ENCODE measurements at places on chromosomes 13 and 19.

DNA sequence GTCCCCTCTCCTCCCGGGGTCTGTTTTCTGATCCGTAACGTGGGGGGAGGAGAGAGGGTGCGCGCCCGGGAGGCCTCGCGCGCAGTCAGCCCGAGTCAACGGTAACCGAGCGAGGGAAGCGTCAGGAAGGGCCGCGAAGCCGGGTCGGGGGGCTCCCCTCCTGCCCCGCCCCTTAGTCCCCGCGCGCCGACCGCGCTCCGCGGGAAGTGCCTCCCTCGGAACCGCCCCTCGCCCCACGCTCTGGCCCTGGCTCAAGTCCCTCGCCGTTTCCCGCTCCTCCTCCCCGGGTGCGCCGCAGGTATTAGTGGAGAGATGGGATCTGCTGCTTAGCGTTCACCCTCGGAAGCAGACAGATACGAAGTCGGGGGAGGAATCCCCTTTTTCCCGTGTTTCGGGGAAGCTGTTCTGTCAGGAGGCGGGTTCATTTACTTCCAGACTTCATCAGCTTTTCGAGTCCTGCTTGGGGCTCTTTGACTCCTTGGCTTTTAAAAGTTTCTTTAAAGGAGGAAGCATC lies 770 bp downstream of the HNRNPM start:
- DNase-seq = no peak

DNA sequence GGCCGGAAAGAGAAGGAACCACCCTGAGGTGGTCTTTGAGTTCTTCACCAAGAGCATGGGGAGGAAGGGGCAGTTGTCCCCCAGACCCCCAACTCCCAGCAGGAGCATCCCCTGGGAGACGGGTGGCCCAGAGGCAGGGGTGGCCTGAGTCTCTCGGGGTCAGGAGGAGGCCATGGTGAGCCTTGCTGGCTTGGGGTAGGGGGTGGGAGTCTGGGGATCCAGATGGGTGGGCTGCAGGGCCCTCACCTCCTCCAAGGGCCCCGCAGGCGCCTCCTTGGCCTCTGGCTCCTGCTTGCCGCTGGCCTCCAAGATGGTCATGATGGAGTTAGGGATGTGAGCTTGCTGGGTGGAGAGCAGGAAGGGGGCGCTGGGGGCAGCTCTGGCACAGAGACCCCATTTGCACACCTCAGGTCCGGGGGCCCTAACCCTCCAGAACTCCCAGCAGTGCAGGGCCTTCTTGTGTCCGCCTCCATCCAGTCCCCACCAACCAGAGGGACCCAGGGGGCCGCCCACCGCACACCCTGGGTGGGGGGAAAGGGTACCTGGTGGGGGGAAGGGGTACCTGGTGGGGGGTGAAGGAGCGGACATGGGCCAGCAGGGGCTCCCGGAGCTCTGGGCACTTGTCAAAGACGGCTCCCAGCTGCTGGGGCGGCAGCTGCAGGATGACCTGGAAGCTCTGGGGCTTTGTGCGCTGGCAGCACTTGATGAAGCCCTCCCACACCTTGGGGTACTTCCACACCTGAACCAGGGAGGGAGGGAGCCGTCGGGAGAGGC lies 1.3 kb upstream of the RSPH6A start:
- no peak for DNase-seq

GRCh38 chr19:1933244-1933643 lies 7.7 kb upstream of the CSNK1G2 start:
- DNase-seq = no peak

- DNase-seq = no peak
Measured at GRCh38 chr13:21012211-21012610, 49.2 kb downstream of the LATS2 start.

DNA sequence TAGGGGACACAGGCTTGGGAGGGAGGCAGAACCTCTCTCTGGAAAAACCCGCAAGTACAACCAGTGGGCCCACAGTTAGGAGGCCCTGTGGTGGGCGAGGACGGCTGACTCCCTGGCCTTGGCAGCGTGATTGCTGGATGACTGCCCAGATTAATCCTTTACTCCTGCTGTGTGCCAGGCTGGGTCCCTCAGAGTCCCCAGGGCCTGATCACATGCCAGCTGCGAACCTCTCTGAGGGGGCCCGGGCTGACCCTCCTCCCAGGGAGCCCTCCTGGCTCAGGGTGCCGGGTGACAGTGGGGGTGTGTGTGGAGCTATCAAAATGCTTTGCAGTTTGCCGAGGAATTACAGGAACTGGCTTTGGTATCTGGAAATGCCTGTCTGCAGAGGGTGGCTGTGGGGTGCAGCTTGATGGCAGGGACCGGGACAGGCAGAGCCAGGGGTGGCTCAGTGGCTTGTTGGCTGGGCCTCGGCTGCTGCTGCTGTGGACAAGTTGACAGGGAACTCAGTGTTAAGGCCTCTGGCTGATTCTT lies 48.9 kb downstream of the DNM2 start:
- no peak for DNase-seq

DNA sequence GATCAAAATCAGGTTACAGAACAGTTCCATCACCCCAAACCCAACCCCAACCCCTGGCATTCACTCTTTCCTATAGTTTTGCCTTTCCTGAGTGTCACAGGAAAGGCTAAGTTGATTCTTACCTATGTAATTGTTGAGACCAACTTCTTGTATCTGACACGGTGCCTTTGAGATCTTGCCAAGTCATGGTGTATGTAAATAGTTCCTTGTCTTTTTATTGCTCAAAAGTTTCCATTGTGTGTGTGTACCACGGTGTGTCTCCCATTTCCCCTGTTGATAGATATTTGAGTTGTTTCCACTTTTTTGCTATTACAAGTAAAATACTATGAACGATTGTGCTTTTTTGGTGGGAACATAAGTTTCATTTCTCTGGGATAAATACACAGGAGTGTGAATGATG lies 3.3 kb upstream of the IGFL2 start:
- no peak for DNase-seq

DNA sequence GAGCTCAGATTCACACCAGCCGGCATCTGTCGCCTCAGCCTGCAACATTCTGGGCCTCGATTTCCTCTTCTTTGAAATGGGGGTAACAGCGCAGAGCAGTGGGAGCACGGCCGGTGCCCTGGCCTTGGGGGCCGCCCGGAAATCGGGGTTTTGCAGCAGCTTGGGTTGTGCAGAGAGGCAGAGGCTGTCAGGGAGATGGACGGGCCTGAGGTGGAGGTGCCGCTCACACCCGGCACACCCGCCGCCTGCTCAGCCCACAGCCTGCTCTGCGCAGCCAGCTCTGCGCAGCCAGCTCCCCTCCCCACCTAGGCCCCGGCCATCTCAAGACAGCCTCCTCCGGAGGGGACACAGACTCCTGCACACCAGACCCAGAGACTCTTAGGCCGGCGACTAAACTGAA lies 10.6 kb downstream of the KLF2 start:
- no peak for DNase-seq

GRCh38 chr13:24228852-24229458 lies 68.4 kb downstream of the SPATA13 start:
- peak; percentile 43 for DNase-seq

GRCh38 chr19:17610384-17610783 lies 54.9 kb downstream of the COLGALT1 start:
- no peak for DNase-seq

DNA sequence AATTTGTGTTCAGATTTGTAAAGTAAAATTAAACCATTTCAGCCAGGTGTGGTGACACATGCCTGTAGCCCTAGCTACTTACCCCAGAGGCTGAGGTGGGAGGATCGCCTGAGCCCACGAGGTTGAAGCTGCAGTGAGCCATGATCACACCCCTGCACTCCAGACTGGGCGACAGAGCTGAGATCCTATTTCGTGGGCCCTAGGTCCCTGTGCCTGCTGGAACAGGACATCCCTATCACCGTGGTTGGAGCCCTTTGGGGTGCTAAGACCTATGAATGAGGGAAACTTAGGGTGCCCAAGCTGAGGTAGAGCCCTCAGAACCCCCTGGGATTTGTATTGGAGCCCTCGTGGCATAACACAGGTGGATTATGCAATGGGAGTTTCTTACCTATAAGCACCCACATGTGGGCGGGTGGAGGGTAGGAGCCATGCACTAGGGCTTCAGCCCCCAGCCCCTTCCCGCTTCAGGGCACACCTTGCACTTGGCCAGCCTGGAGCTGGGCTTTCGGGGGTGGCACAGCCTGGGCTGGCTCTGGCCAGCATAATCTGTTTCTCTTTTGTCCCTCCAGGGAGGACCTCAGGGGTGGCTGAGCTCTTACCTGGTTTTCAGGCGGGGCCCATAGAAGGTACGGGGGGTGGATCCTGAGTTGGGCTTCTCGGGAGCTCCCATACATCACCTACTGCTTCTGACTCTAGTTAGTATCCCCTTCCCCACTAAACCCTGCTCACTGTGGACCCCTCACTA lies 7.2 kb upstream of the USF2 start:
- DNase-seq = no peak

GRCh38 chr19:33292595-33293254 lies 9.6 kb downstream of the CEBPA start:
- no peak for DNase-seq

GRCh38 chr19:58395220-58395978 lies at the start of gene RNF225:
Gene RNF225, plus strand, starts transcription at chr19:58395656. Its CDS starts 434 bp downstream, at chr19:58396090.
- no peak for DNase-seq

GRCh38 chr19:5585461-5586299 lies 17.9 kb upstream of the TINCR start:
- DNase-seq = peak; percentile 48

DNA sequence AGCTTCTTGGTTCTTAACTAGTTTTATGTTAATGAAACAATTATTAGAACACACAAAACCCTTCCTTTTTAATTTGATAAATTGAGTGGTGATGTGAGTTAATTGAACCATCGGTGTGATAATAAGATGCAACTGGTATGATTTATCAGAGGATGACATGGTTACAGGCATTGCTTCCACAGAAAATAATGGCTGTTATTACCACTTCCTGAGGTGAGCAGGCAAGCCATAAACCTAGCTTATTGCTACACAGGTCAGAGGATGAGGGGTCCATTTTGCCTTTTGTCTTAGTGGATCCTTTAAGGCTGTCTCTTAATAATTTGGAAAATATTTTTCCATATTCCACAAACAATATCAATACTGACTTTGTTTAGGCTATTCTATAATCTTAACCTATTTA lies 226.6 kb upstream of the EDNRB start:
- DNase-seq = no peak

DNA sequence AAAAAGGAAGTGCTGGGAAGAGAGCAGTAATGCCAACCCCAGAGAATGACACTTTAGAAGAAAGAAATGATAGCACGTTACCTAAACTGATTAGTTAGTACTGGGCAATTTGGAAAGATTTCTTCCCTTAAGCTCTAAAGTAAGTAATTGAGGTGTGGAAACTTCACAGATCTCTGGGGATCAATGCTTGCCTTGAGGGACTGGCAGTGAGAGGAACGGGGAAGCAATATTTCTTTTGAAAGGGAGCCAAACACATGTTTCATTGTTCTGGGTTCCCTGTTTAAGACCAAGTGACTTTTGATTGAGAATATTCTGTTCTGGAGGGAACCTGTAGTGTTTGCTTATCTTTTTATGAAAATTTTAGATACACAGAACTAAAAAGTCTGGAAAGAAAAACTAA lies 190.5 kb downstream of the NDFIP2 start:
- no peak for DNase-seq

- DNase-seq = no peak
Measured at GRCh38 chr19:10270616-10271394, at the start of gene ICAM1. Gene ICAM1, plus strand, starts transcription at chr19:10271120. Its CDS starts 40 bp downstream, at chr19:10271160.

- DNase-seq = no peak
Measured at GRCh38 chr19:47839411-47839810, 17.7 kb downstream of the CRX start.

- DNase-seq = no peak
Measured at GRCh38 chr13:71879129-71879535, 12.1 kb upstream of the DACH1 start.

All from left renal pelvis (tissue), 4 donors.